Memory B cell (primary cell): ENCODE measurements at places on chromosomes 16 and 17.

GRCh38 chr17:43534909-43535308, 11.2 kb downstream of the ETV4 start:
- DNase-seq = no peak

GRCh38 chr17:56468840-56469239, 124.7 kb upstream of the NOG start:
- DNase-seq = no peak

DNA sequence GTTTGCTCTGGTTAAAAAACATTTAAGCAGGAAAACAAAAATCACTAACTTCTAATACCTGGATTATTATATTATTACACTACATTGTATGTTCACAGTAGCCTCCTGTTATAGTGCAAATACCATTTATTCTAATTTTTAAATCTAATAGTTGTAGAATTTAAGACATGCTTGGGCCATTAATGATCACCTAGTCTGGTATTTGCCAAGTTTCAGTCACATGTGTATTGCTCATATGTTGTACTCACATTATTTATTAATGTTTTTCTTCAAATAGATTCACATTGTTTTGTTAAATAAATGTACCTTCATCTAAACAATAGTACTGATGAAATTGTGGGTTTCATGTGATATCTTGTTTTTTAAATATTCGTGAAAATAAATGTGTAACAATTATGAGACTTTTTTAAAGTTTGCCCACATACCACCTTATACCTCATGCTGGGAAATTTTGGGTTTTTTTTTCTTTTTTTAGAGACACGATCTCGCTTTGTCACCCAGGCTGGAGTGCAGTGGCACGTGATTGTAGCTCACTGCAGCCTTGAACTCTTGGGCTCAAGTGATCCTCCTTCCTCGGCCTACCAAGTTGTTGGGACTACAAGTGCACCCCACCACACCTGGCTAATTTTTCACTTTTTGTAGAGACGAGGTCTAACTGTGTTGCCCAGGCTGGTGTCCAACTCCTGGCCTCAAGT, 5.9 kb downstream of the ZNF771 start:
- DNase-seq = no peak

- no peak for DNase-seq
Measured at GRCh38 chr17:693791-694638, 20.6 kb downstream of the VPS53 start.

- DNase-seq = no peak
Measured at GRCh38 chr16:28091656-28092055, 28.1 kb upstream of the GSG1L start.
